ENCODE measurements at places on chromosomes 1 and 21. TPM values are rescaled to one million over a fixed set of nuclear protein-coding genes. Genes with fewer than 3 reads are reported as not detected.

ATP6V1G3 gene
- not detected for total RNA-seq

RPS6KC1 gene
- 24.3 TPM for total RNA-seq

BCAN gene
- total RNA-seq: 0.36 TPM

SPRR1B gene
- total RNA-seq: not detected

DNA sequence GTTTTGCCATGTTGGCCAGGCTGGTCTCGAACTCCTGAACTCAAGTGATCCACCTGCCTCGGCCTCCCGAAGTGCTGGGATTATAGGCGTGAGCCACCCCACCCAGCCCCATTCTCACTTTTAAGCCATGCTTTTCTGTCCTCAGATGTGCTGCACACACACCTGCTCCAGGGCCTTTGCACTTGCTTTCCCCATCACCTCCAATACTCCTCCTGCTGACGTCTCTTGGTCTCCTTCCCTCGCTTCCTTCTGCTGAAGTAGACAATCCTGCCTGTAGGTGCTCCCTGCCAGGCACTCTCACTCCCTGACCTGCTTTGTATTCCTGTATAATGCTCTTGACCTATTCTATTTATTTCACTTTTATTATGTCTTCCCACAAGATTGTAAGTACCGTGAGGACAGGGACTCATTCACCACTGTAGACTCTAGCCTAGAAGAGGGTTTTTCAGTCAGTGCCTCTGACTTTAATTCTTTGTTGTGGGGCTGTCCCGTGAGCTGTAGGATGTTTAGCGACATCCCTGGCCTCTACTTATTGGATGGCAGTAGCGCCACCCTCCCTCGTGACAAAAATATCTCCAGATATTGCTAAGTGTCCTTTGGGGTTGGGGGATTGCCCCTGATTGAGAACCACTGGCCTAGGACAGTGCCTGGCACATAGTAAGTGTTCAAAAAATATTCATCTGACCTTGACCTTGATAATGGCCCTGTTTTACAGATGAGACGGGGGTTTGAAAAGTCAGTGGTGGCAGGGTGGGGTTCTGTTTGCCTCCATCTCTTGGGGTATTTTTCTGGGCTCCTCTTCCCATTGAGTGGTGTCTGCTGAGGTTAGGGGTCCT lies 4.6 kb downstream of the TNFRSF1B start:
- no peak for DNase-seq
- H3K27me3 ChIP-seq: no peaks in the 10 kb centered on the region
- H3K27ac ChIP-seq: no peak overlapping the region
- no peaks in the 10 kb centered on the region for H3K4me1 ChIP-seq

Measured in aorta (tissue), 5 donors.